ENCODE measurements at places on chromosomes 16 and 17.

DNA sequence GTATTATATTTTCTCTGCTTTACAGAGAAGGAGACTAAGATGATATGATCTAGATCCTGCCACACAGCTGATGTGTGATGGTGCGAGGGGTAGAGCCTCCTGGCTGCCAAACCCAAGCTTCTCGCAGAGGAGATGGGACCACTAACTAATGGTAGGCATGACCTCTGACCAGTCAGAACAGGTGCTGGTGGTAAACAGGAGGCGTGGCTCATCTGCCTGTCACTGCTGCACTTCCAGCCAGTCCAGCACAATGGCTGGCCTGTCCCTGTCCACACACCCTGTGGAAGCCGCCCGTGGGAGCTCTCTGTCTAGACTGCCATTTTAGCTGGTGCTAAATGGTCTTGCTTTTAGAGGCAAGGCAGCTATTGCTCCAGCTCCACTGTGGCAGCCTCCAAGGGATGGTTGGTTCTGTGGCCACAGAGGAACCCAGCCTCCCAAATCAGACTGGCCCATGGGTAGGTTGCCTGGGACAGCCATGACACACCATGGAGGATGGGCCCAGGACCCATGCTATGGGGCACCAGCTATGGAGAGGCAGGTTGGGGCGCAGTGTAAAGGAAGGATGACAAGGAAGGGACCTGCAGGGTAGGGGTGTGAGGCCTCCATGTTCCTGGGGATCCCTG lies 86.7 kb downstream of the KSR1 start:
- no peak for DNase-seq

DNA sequence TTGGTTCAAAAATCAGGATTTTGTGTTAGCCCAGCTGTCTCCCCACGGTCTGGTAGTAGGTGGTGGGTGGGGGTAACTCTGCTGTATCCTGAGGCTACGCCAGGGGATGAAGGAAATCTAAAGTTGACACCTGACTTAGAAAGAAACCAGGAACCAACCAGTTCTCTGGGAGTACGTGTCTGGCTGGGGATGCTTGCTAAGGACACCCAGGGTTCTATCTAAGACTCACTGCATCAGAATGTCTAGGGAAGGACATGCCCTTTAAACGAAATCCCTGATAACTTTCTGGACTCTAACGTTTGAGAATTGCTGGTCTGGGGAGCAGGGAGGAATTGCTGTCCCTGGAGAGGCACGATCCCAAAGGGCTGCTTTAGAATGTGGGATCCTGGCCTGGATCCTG lies 39.2 kb upstream of the CES5A start:
- DNase-seq: no peak

- no peak for DNase-seq
Measured at GRCh38 chr17:7849130-7849750, 5.6 kb upstream of the TMEM88 start.

DNA sequence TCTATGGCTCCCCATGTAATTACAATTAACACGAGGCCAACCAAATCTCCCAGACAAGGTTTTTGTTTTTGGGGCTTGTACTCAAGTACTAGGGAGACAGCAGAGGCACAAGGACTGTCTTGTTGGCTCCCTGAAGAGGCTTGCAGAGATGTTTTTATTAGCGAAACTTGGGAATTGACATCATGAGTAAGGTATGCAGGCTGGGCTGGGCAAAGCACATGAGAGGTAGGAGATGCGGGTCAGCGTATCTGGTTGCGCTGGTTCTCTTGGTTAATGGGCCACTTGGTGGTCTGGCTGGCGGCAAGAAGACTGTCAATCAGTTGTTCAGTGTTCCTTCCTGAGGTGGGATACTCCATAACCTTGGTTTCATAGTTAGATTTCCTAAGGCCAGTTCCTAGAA lies 28.9 kb downstream of the LCMT1 start:
- peak; percentile 56 for DNase-seq

DNA sequence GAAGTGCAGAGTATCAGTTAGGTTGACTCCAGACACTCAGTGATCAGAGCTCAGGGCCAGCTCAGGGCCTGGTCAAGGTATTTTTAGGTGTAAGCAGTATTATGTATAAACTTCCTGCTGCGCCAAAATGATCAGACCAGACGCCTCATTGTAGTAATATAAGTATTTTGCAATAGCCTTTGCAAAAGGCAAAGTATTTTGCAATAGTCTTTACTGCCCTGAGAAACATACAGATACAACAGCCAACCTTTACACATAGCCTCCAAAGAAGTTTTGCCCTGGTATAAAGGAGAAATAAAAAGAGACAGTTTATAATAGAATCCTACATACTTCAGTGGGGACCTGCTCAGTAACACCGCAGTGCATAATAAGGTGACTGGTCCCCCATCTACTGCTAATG lies 333.0 kb upstream of the EEF2KMT start:
- no peak for DNase-seq

- DNase-seq: no peak
Measured at GRCh38 chr17:77217123-77217522, 76.4 kb downstream of the SEC14L1 start.

DNA sequence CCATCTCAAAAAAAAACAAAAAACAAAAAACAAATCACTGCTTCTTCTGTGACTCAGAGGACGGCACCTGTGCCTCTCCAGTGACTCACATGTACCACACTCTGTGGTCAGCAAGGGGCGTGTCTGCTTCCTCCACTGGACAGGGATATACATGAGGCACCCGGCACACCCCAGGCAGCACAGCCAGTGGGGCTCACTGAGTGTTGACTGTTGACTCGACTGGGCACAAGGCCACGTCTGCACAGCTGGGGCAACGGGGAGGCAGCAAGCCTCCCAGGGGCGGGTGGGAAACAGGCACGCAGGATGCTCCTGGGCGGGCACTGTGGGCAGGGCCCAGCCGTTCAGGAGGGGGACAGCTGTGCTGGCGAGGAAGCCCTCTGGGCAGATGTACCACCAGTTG lies 64.1 kb downstream of the TIMM22 start:
- peak; percentile 94 for DNase-seq

DNA sequence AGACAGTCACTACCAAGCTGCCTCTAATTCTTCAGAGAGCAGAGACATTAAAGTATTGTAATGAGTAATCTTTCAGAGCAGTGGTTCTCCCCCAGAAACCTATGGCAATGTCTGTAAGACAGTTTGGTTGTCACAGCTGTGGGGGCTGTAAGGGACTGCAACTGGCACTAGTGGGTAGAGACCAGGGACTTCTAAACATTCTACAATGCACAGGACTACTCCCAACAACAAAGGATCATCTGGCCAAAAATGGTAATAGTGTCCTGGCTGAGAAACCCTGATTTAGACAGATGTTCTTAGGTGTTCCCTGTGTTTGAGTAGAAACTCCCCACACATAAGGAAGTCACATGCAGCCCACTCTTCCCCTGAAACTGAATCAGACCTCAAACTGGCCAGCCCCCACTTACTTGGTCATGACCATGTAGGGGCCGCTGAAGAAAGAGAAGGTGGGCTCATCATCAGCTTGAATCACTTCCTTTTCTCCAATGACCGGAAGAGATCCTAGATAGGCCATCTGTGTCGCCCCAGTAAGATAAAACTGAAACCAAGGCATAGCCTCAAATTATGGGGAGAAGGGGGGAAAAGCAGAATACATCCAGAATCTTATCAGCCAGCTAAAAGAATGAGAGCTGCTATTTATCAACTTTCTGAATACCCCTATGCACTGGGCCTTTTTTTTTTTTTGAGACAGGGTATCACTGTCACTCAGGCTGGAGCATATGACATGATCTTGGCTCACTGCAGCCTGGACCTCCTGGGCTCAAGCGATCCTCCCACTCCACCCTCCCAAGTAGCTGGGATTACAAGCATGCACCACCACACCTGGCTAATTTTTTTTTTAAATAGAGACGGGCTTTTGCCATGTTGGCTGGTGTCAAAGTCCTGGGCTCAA lies 75.8 kb downstream of the TEX14 start:
- no peak for DNase-seq

- DNase-seq: peak; percentile 82
Measured at GRCh38 chr16:85335584-85336491, 223.6 kb upstream of the CIBAR2 start.

- peak; percentile 61 for DNase-seq
Measured at GRCh38 chr16:77723108-77723514, 797 bp downstream of the NUDT7 start.

GRCh38 chr16:22888791-22889190 lies 74.8 kb downstream of the HS3ST2 start:
- peak; percentile 6 for DNase-seq

DNA sequence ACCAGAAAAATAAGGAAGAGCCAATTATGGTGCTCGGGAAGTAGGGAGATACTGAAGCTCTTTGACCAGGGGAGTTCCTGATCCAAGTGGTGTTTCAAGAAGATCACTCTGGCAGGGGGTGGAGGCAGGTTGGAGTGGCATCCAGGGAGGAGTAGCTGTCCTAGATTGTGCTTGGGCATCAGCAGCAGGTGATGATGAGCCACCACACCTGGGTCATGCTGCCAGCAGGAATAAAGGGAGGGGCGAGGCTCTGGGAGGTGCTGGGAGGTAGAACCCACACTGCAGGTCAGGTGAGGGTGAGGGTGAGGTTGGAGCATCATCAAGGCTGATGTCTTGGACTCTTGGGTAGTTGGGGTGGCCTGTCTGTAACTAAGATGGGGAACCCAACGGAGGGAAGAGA lies 35.4 kb upstream of the ADGRG1 start:
- no peak for DNase-seq

DNA sequence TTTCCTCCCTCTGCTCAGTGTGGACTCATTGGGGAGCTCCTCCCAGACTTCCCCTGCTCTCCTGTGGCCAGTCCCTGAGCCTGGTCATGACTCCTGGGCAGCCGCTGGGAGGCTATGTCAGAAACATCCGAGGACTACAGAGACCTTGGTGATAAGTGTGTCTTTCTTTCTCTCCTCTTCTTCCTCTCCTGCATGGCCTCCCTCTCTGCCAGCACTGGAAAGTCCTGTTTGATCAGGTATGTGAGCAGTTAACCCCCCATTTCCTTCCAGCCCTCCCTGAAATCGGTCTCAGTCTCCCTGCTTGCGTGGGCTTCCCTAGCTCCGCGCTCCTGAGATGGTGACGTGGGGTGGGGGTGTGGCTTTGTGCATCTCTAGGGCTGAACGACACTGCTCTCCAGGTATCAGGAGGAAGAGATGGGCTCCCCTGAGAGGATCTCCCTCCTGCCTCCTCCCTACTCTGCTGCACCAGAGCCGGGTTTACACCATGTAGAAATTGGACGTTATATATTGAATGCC lies 2.1 kb downstream of the RHBDL3 start:
- no peak for DNase-seq

- peak; percentile 63 for DNase-seq
Measured at GRCh38 chr17:69812240-69812837, 262.7 kb upstream of the KCNJ16 start.

- DNase-seq: peak; percentile 87
Measured at GRCh38 chr17:77475016-77475976, 334.5 kb downstream of the SEC14L1 start.

DNA sequence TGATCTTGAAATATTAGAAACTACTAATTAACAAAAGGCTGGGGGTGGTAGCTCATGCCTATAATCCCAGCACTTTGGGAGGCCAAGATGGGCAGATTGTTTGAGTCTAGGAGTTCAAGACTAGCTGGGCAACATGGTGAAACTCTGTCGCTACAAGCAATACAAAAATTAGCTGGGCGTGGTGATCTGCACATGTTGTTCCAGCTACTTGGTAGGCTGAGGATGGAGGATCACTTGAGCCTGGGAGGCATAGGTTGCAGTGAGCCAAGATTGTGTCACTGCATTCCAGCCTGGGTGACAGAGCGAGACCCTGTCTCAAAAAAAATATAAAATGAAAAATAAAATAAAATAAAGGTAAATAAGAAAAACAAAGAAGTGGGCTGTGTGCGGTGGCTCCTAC lies 66.6 kb downstream of the ARSG start:
- no peak for DNase-seq

DNA sequence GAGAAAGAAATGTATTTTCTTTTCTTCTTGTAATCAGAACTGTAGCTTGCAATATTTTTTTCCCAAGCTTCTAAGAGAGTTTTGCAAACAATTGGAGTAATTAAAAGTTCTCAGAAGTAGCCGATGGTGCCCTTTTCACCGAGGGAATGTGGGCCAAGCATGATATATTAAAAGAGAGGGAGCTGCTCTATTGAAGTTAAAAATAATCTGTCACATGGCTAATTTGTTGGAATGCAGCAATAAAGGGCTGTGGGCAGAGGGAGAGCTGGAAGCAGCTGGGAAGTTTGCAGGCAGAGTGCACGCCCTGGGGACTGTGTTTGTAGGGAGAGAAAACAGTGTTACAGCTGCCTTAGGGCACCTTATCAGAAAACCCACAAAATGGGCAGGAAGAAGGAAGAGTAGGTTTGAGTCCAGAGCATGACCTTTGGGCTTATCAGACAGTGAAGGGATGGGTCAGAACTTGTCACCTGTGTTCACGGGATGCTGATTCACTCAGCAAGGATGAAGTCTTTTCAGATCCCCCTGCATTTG lies 18.5 kb upstream of the TERF2 start:
- peak; percentile 58 for DNase-seq

- DNase-seq: no peak
Measured at GRCh38 chr16:77890075-77890474, 101.7 kb downstream of the VAT1L start.

GRCh38 chr16:740764-741505 lies at the start of gene CIAO3:
CIAO3 (minus strand) TSS chr16:740997; CDS start chr16:740985, 12 bp downstream.
- peak; percentile 93 for DNase-seq

DNA sequence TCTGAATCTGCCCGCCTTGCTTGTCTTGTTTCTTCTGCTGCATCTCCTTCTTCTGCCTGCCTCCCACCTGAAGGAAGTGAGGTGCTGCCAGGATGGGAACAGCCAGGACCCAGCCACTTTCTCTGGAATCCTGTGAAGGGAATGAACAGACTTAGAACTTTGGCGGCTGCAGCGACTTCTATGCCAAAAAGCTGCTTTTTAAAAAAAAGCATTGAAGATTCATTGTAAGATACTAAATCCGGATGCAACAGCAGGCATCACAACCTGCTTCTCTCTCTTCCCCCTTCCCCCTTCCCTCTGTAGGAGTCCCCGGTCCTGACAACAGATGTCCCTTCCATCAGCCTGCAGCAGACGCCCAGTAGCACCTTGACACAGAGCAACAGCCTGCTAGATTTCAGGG lies 176.3 kb downstream of the HS3ST4 start:
- DNase-seq: no peak

GRCh38 chr17:81396278-81396721 lies 1.0 kb downstream of the BAHCC1 start:
- DNase-seq: no peak

DNA sequence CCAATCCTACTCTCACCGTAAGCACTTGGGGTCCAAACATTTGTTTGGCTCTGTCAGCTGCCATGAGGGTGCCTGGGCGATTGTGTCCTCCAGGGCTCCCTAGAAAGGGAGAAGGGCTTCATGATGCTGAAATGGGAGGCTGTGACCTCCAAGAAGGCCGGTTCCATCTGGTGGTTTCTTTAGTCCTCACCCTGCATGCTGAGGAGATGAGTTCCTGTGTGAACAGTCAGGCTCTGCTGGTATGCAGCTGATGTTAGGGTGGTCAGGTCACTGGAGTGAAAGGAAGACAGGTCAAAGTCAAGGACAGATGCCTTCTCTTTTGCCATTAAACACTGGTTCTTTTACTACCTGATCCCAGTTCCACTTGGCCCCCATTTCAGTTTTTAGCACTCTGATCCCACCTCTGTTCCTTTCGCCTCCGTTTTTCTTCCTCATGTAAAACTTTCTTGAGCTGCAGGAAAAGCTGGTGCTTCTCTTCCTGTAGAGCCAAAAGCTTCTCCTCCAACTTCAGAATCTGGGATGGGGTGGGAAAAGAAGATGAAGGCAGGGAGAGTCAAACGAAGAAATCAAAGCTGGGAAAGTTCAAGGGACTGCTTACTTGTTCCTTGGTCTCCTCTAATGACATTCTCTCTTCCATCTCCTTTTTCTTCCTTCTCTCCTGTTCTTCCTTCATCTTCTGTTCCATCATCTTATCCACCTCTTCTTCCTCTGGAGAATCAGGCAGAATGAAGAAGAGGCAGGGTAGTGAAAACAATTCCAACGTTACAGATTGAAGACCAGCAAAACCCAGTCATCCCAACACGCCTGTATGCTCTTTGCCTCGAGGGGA lies 1.1 kb downstream of the GPS2 start:
- peak; percentile 30 for DNase-seq
